ENCODE measurements at places on chromosomes 2 and 18.

GRCh38 chr2:218927422-218927821 lies 32.0 kb upstream of the CDK5R2 start:
- DNase-seq = no peak

- no peak for DNase-seq
These were observed 231.6 kb upstream of the CRIM1 start for GRCh38 chr2:36123995-36124394.

DNA sequence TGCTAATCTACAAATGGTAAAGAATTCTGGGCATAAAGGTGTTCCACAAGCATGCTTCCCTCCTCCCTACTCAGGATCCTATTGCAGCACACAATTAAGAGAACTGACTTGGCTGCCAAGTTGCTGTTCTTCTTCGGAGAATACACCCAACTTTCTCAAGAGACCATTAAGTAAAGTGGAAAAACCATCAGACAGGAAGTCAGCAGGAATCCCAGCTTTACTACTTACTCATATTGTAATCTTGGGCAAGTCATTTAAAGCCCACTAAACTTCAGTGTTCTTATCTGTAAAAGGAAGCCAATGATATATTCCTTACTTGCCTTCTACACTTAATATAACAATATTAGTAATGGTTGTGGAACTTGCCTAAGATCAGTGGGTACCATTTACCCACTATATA lies 37.8 kb downstream of the PSTPIP2 start:
- no peak for DNase-seq

GRCh38 chr18:39208190-39208589 lies 1642.6 kb upstream of the CELF4 start:
- no peak for DNase-seq

- DNase-seq = peak; percentile 47
These were observed 18.4 kb upstream of the YES1 start for GRCh38 chr18:830315-830901.

DNA sequence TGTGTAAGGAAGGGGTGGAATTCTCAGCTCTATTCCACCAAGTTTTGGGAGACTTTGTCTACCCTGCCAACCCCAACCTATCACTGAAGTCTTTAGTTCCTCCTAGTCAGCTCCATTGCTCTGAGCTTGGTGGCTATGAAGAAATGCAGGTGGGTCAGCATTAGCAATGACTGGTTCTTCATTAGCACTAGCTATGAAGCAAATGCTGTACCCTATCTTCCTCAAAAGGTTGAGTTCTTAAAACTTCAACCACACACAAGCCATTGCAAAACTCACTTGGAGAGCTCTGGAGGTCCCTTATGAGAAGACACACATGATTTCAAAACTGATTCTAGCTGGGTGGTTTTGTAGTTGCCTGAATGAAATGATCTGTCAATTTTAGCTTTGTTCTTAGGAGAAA lies 193.8 kb downstream of the IKZF2 start:
- DNase-seq = no peak

DNA sequence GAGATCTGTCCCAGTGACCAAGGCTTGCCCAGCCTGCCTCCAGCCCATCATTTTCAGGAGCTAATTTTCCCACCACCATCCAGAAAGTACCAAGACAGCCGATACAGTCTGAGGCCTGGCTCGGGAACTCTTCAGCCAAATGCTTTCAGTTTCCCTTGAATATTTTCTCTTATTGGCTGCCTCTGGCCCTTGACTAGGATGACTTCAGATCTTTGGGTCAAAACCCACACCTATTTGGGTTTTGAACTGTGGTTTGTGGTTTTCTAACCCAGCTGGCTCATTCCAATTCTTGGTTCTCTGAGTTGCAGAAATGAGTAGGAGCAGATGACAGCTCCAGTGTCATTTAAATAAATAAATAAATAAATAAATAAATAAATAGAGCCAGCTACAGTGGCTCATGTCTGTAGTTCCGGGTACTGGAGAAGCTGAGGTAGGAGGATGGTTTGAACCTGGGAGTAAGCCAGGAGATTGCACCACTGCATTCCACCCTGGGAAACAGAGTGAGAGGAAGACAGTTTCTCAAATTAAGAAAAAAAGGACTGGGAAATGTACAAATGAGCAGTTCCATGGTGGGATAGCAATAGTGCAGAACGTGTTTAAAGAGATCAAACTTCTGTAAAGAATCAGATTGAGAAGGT lies 465.0 kb upstream of the SOX11 start:
- no peak for DNase-seq

DNA sequence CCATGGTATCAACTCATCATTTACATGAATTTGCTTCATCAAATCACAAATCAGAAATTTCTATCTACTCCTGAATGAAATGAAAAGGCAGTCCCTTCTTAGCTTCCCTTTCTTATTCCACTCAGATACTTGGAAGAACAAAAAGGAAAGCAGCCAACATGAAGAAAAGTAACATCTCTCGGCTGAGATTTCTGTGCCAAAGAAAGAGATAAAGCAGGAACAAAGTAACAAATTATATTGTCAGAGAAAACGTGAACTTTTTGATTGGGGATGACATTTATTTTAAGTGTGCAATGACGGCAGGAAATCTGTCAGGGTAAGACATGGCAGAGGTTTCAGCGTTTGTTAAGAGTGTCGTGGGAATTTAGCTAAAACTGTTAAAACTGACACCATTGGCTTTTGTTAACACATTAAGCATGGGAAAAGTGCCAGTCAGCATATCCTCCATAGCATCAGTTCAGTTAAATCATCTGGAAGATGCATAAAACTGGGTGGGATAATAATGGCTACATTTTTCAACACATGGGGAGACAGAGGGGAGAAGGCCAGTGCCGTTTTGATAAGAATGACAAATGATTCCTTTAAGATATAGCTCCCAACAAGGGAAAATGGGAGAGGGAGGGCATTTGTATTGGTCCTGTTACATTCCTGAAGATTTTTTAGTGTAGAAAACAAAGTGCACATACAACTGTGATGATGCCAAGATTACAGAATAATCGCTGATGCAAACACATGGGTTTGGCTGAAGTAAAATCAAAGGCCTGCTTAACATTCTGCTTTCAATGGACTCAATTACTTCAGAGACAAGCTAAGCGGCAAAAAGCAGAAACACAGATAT lies 211.6 kb downstream of the ZNF521 start:
- no peak for DNase-seq

GRCh38 chr2:177711483-177712265 lies 319.1 kb downstream of the AGPS start:
- peak; percentile 40 for DNase-seq

DNA sequence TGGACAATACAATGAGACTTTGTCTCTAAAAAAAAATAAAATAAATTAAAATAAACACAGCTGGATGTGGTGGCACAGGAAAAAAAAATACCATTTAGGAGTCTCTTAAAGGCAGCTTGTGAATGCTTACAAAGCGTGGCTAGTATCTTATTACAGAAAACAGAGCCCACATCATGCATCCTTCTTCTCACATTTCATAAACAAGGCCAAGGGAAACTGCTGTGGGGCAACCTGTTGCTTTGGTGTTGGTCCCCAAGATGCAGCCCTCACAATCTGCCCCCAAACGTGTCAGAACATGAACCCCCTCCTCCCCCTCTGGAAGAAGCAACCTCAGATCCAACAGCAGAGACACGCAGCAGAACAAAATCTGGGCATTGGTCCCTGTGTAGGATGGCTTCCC lies 2.6 kb downstream of the SLC14A1 start:
- no peak for DNase-seq

DNA sequence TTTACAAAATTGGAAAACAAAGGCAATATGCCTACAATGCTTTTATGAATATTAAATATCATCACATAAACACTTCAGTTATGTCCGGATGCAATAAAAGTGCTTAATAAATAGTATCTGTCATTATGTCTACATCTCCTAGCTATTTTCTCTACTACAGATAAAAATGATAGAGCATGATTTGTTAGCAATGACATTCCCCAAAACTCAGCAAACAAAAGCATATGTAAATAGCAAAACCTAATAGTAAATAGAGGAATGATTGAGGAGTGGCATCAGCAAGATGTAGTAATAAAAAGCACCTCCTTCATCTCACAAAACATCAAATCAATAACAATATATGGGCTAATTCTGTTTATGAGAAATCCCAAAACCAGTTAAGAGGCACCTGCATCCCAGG lies 46.5 kb upstream of the COL5A2 start:
- no peak for DNase-seq

- DNase-seq = no peak
These were observed 31.4 kb downstream of the FOSL2 start for GRCh38 chr2:28423856-28424605.

GRCh38 chr2:30649278-30649677 lies 158.0 kb downstream of the CAPN13 start:
- no peak for DNase-seq

- no peak for DNase-seq
These were observed 9.6 kb upstream of the NTSR2 start for GRCh38 chr2:11679486-11680181.

- DNase-seq = no peak
These were observed 77.7 kb downstream of the GDF7 start for GRCh38 chr2:20744366-20745335.

DNA sequence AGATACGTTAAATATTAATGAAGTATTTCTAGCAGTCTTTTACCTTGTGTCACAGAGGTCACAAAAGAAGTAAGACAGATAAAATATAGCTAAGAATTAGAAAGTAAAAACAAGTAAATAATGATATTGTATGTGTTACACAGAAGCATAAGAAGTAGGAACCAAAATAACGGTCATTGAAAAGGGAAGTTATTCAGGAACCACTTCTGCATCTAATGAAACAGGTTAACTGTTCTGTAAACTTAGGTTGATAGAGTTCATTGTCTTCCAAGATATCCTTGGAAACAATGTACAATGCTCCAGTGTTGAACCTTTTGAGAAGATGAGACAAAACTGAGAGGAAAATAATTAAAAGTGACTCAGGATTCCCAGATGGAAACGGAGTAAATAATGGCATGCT lies 57.1 kb upstream of the CD302 start:
- DNase-seq = no peak

- peak; percentile 76 for DNase-seq
These were observed 14.3 kb downstream of the MALL start for GRCh38 chr2:110101280-110101844.

GRCh38 chr2:19201911-19202462 lies 156.4 kb downstream of the OSR1 start:
- no peak for DNase-seq

GRCh38 chr2:143355870-143356269 lies 226.7 kb downstream of the ARHGAP15 start:
- DNase-seq = peak; percentile 57

- no peak for DNase-seq
These were observed 487.4 kb downstream of the ZEB2 start for GRCh38 chr2:144032566-144032965.

- peak; percentile 14 for DNase-seq
These were observed 19.8 kb downstream of the TMEM185B start for GRCh38 chr2:120203251-120204021.

DNA sequence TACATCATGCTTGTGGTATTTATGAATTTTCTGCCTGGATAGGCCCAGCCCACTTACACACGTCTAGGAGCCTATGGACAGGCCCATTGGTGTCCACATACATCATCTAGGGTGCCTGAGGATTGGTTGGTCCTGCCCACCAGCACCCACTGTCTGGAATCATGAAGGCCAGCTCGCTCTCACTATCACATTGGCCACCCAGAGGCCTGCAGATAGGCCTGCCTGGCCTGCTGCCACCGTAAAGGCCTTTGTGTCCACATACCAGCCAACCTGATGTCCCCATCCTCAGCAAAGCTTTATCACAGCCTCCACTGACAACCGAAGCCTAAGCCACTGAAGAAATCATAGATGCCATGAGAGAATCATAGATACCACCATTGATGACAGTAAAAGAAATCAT lies 40.2 kb downstream of the METTL21A start:
- no peak for DNase-seq

- DNase-seq = no peak
These were observed 43.0 kb downstream of the CCDC148 start for GRCh38 chr2:158413581-158413980.

DNA sequence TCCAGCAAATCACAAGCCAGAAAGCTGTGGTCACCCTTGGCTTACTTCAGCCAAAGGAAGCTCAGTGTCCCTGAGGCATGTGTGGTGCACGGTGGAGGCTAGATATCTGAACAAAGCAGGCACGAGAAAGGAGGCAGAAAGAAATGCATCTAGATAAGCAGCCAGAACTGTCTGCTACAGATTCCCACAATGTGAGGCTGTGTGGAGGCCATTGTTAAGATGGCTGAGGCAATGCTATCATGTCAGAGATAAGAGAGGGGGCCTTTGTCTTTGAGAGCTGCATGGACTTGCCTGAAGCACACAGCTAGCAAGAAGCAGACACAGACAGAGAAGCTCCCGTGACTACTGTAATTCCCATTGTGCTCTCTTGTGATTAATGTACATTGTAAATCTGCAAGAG lies 110.5 kb upstream of the LYPD6 start:
- DNase-seq = no peak

DNA sequence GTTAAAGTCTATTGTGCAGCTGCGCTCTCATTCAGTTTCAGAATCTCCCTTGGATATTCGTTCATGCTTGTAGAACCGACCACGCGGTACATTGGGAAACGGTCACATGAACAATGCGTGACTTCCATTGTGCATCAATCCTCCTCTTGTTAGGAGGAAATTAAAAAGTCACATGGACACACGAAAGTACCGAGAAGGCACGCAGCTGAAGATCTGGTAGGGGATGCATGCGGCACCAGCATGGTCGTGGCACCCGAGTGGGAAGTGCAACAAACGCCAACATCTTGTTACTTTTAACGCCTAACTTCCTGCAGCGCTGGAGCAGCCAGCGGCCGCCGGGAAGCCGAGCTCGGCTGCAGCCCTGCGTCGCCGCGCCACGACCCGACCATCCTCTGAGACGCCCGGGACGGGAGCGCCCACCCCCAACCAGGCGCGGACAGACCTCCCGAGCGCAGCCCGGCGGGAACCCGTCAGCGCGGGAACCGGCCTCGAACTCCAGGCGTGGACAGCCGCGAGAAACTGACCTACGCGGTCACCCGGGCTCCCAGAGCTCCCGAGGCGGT lies 412 bp downstream of the OSBPL1A start:
- peak; percentile 89 for DNase-seq

DNA sequence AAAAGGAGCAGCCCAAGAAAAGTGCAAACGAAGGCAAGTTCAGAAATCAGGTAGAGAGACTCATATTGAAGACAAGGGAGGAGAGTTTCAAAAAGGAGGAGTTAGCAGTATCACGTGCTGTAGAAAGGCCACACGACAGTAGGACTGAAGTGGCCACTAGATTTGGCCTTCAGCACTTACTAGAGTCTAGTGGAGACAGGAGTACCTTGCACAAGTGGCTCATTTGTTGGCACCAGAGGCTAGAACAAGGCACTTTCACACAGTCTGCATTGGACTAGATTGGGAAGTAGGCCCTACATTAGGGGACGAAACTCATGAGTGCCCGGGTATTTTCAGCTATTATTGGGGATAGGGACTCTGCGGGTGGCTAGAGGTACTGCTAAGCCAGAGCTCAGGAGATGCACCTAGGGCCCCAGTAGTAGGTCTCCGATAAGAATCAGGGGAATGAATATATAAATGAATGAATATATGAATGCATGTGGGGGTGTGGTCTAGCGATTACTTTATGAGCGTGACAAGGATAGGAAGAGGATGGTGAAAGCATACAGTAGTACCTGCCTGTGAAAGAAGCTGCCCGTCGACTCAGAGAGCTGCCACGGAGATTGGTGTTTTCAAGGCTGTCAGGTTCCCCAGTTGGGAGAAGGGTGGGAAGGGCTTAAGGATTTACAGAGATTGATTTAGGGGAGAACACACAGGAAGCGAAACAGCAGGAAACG lies 1.4 kb upstream of the NCOA1 start:
- DNase-seq = no peak

Measured in NCI-H1417 (cell line).